Caki2 (cell line): ENCODE measurements at places on chromosomes 5 and 9. TPM values are rescaled to one million over a fixed set of nuclear protein-coding genes. Genes with fewer than 3 reads are reported as not detected.

GRCh38 chr5:131672776-131673175 is 37.7 kb upstream of the RAPGEF6 start:
- no peak for DNase-seq

- DNase-seq, result no peak
These were observed 76.7 kb downstream of the FGF1 start for GRCh38 chr5:142609142-142609541.

CTSV gene
- 0.27 and 3.0 TPM in 2 replicates for total RNA-seq

- no peak for DNase-seq
These were observed 207.7 kb downstream of the SPOCK1 start for GRCh38 chr5:137291436-137291835.

GRCh38 chr9:96510258-96510657 is 60.3 kb downstream of the HABP4 start:
- DNase-seq, result no peak
